ENCODE measurements at places on chromosomes 1 and 21.
A peak's percentile ranks its signal among the peaks of the same experiment; 100 is the strongest.

DNA sequence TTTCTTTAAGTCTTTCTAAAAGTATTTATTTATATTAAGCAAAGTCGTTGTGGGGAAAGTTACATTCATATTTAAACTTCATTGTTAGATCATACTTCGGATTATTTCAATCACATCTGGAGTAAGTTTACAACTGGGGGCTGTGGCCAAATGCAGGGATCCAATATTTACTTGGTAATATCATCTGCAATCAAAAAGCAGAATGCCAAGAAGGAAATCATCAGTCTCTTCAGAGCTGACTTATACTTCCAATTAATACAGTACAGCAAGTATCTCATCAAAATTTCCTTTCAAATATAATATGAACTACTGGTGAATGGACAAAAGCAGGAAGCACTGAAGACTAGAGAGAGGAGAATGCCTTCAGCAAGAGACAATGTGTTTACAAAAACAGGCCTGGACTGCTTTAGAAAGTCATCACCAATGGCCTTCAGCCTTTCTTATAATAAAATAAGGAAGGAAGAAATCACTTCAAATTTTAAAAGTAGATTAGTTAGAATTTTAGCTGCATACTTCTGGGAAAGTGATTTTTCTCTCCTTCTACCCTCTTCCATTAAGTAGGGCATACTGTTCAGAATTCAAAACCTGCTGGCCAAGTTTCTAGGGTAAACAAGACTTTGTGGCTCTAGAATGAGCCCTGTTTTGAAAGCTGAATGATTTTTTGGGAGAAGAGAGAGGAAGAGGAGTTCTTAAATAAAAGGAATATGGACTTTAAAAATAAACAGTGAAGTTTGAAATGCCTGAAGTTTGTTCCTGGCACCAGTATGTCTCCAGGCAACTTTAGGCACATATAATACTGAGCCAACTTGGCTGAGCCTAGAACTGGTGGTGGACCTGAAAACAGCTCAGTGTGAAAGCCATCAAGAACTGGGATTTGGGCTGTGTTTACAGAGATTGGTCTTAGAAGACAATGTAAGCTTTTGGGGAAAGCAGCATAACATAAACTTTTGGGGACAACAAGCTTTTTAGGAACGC, 22.2 kb upstream of the MYOC start:
- DNase-seq = no peak

- no peak for DNase-seq
Observed at GRCh38 chr1:82640352-82640751, 839.6 kb downstream of the ADGRL2 start.

- DNase-seq = no peak
Observed at GRCh38 chr21:43808832-43809251, 19.5 kb downstream of the RRP1 start.

DNA sequence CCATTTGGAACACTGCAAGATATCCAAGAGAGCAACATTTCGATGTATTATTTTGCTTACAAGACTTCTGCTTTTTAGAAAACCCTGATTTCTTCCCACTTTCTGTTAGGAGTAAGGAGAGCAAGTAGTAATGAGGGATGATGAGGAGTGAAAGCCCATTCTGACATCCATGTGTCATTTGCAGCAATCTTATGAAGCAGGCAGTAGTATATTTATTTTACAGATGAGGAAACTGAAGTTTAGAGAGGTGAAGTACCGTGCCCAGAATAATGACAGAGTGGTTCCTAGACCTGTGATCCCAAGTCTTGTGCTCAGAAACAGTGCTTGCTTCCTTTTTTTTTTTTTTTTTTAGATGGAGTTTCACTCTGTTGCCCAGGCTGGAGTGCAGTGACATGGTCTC, 7.1 kb upstream of the ZSCAN20 start:
- no peak for DNase-seq

DNA sequence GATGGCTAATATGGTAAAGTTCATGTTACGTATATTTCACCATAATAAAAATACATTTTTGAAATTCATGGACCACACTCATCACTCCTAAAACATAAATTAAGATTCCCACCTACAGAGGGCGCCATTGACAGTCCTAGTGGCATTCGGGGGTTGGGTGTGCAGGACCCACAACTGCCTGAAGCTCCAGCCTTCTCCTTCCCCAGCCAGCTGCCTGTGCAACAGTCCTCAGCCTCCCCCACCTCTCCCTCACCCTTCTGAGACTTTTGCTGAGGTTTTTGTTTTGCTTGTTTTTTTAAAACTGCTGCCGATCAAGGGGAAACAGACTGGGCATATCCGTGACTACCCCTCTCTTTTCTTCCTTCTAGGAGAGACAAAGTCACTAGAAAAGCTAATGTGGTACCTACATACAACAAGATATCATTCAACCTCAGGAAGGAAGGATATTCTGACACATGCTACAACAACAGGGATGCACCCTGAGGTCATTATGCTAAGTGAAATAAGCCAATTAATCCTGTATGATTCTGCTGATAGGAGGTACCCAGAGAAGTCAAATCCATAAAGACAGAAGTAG, 9.2 kb upstream of the EVA1C start:
- peak; percentile 87 for DNase-seq

- peak; percentile 49 for DNase-seq
Observed at GRCh38 chr1:53197291-53198200, 922 bp downstream of the CPT2 start.

All from astrocyte of the hippocampus (primary cell).